CD4-positive, alpha-beta T cell (primary cell): ENCODE measurements at places on chromosomes 3 and 15.

- DNase-seq = peak; percentile 5
Observed at GRCh38 chr3:47578691-47579632, at the start of gene CSPG5. TSS of gene CSPG5 (minus strand) at chr3:47578865. CDS start at chr3:47578693, 172 bp downstream.

GRCh38 chr3:117719316-117719926, 1009.8 kb downstream of the TUSC7 start:
- DNase-seq = no peak

DNA sequence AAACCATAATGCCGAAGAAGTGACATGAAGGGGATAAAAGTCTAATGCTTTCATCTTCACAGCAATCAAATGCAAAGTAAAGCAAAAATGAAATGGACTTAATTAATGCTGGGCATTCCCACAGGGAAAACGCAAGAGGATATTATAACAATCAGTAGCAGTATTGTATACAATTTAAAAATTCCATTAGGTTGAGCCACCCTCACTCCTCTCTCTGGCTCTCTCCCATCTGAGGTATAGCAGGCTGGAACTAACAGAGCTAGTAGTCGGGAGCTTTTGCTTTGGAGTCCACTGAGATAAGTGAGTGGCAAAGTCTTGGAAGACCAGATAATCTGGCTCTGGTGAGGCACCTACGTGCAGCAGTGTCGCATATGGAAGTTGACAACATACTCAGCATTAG, 33.9 kb downstream of the DET1 start:
- DNase-seq = no peak

GRCh38 chr15:63243776-63244175, 33.6 kb upstream of the APH1B start:
- no peak for DNase-seq

DNA sequence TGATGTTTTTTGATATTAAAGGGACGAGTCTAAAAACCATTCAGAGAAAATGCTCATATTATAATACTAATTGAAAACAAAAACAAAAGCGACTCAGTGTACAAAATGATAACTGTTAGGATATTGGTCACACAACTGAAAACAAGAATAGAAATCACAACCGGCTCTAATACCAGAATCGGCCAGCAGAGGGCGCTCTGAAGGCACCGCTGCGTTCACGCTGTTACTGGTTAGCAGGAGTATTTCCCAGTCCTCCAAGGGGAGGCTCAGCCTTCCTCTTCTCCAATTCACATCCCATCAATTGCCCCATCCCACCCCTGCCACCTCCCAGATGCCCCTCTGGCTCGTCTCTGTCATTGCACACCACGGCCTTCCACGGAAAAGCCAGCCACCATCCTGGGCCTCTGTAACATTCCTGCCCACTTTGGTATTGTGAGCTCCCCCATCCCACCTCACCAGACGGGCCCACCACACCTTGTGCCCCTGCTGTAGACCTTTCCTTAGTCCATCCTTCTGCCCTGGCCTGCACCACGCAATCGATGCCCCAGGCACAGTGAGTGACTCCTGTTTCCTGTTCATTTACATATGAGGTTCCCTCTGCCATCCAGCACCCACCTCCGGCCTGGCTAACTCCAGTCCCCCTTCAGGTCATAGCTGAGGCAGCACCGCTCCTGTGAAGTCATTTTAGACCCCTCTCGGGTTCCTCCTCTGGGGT, 8.5 kb downstream of the FAM107A start:
- DNase-seq = peak; percentile 59

- DNase-seq = no peak
Observed at GRCh38 chr3:189710620-189711402, 79.6 kb downstream of the TP63 start.

DNA sequence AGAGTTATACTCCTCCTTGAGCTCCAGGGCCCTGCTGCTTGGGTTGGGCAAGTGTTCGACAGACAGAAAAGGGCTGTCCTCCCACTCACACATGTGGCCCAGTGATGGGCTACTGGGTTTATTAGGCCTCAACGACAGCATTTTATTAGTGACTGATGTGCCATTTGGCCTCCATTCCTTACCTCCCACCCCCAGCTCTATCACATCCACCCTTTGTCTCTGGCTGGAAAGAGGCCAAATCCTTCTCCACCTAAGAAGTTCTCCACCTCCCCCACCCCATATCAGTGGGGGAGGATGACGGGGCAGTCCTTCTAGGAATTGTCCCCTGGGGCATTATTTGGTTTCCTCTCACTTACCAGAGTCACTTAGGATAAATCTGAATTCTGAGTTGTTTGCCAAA, 57.1 kb upstream of the WNT5A start:
- DNase-seq = no peak

DNA sequence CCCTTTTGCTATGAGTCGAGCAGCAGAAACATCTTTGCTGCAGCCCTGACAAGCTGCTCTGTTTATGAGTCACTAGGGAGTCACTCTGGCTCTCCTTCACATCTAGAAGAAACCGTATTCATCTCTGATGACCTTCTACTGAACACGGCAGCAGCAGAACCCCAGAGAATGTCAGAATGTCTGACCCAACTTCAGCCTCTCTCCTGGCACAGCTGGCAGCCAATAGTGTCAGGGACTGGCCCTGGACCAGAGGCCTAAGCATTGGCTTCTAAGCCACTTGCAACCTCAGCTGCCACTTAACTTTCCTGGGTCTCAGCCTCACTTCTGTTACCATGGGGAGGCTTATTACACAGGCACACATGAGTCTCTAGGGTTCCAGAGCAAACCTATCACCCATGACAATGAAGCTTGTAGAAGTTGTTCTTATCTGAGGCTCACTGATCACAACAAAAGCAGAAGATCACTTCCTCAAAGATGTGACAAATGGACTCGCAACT, 184.1 kb upstream of the TLE3 start:
- DNase-seq = no peak

DNA sequence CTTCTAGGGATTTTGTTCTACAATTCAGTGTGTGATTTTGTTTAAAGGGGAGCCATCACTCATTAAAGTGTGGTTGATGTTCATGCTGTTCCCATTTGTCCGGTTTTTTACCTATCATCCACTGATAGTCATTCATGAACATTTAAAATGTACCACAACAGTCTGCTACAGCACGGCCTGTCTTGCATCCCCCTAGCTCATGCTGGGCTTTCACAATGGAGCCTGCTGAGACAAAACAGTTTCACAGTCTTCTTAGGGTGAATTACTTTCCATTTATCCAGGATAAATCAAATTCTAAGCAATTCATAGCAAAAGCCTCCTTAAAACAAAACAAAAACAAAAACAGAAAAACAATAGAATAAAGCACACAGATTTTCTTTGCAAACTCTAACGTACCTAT, 627.2 kb downstream of the CADM2 start:
- no peak for DNase-seq

GRCh38 chr15:92848852-92849598, 51.1 kb upstream of the CHD2 start:
- DNase-seq = peak; percentile 45

DNA sequence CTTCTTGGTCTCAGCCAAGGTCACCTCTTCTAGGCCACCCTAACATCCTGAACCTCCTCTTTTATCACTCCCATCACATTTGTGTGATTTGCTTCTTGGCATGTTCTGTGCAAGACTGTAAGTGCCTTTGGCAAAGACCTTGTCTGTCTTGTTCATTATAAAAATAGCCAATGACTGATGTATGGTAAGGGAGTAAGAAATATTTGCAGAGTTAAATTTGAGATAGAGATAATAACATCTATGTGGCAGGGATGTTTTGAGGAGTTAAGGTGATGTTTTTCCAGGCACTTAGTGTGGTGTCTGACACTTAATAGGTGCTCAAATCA, 202.3 kb downstream of the CADPS start:
- no peak for DNase-seq

DNA sequence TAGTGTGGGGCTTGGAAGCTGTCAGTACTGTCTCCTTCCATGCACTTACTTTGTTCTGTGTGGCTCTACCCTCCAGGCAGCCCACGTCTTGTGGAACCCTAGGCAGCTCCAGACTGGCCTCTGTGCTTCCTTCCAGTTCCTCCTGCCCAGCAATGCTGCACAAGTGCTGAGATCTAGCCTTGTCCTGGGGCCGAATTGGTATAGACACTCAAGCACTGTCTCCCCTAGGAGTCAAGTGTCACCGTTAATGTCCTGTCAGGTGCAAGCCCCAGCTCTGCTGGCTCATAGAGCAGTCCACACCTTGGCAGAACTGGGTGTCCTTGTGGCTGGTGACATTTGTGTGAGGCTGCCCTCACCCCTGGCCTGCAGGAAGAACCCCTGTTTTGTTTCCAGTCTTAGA, 130.1 kb downstream of the EEFSEC start:
- no peak for DNase-seq

DNA sequence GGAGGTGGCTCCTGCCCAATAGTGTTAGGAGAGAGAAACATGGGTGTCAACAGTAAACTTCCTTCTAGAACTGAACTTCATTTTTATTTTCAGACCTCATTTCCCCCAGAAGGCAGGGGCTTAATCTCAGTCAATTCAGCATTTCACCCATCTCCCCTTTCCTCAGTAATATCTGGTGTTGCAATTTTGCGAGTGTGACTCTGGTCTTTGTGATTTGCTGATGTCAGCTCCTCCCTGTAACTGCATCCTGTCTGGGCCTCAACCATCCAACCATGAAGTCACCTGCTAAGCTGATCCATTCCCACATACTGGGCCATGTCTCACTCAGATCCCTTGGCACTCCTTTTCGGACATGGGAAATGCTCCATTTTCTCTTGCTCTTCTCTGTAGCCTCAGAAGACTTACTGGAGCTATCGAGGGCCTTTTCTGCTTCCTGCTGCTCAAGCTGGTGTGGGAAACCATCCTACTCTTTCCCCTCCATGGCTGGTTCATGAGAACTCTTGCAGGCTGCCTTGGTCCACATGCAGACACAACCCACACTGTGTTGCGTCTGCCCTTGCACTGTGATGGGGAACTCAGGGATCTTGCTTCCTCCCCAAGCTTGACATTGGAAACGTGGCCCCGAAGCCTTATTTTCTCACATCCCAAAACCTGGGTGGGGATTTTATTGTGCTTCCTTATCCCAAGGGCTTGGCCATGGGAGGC, 24.6 kb downstream of the CCR4 start:
- DNase-seq = no peak
